ENCODE measurements at places on chromosomes 7 and 10.
A peak's percentile ranks its signal among the peaks of the same experiment; 100 is the strongest.

DNA sequence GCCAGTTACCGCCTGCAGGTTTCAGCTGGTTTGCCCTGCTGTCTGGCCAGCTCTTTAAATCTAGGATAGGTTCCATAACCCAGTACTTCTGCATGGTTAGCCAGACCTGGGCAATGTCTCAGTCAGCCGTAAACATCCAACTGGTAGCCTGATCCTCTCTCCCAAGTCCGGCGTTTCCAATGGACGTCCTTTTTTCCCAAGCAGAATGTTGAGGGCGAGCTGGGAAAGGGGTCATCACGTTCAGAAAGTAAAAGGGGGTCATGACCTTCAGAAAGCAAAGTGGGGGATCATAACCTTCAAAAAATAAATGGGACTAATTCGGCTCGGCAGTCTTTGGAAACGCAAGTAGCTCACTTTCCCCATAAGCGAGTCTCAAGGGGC is 430 bp downstream of the PON3 start:
- DNase-seq, result no peak

DNA sequence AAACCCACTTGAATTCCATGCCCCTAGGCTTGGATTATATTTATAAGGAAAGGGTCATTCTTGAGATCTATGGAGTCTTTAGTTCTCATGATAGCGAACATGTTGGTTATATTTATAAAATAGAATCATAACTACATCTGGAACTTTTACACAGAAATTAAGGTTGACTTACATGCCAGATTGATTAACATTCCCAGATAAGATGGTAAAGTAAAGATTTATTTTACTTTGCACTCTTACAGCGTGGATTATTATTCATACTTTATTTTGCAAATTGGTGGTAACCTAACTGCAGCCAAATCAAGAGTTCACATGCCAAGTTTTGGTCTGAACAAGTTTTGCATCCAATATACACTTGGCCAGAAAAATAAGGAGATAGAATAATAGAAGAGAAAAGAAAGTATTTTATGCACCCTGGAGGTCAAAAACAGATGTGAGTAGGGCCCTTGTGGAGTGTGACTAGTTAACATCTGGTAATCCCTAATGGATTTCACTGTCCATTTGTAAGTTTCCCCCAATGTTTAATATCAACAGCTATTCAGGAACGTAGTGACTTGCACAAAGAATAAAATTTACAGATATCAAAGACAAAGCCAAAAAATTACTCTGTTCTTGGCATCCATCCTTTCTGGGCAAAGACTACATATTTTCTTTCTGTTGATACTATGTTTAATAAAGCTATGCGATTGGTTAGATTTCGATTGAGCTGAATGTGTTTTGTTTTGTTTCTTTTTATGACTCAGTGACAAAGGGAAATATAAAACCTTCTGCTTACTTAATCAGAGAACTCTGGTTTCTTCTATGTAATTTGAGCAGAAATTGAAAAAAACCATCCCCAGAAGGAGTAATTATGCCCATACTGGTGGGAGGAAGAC is 10.1 kb upstream of the TMEM26 start:
- DNase-seq, result peak; percentile 90

DNA sequence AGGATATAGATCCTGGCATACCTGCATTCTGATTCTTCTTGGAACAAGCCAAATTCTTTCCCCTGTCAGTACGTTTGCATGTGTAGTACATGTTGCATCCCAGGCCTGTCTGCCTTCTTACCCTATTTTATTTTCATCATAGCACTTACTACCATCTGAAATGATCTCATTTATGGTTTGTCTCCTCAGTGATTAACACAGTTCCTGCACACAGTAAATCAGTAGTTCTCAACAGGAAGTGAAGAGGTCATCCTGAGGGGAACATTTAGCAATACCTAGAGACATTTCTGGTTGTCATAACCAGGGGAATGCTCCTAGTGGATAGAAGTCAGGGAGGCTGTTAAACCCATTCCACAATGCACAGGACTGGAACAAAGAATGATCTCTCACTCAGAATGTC is 38.2 kb upstream of the SLC26A4 start:
- DNase-seq, result peak; percentile 62

- no peak for DNase-seq
Observed at GRCh38 chr7:69358163-69358821, 240.0 kb upstream of the AUTS2 start.

GRCh38 chr7:100878685-100879084 is 3.8 kb downstream of the SRRT start:
- DNase-seq, result no peak

Data from PC-3 (cell line).